HS-5 (cell line): ENCODE measurements at places on chromosomes 12 and 14.

DNA sequence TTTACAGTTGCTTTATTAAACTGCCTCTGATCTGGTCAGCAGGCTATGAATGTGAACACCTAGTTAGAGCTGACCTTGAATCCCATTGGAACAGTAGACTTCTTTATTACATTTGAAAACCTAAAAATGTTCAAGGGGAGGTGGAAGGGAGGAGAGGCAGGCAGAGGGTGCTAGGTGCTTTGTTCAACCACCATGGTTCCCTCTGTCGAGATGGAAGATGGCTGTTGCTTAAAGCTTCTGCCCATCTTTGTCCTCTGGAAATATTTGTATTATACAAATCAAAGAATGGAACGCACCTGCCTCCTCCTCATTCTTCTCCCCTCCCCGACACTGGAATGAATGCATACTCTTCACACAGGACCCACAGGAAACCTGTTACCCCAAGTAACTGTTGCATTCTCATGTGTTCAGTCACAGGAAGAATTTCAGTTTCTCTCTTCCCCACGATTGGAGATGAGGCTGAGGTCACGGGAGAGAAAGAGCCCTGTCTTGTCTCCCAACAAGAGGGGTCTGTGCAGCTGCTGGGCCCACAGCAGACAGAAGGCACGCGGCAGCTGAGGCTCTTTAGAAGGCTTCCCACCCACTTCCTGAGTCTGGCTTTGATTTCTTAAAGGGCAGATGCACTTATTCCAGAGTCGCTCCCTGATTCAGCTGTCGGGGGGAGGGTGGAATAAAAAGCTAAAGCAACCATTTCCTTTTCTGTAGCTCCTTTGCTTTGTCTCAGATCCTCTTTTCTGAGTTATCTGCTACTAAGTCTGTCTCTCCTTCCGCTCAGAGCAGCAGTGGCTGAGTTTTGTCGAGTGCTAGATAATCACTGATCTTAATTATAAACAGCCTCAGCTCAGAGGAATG, 217.9 kb upstream of the BTG1 start:
- no peak for DNase-seq

DNA sequence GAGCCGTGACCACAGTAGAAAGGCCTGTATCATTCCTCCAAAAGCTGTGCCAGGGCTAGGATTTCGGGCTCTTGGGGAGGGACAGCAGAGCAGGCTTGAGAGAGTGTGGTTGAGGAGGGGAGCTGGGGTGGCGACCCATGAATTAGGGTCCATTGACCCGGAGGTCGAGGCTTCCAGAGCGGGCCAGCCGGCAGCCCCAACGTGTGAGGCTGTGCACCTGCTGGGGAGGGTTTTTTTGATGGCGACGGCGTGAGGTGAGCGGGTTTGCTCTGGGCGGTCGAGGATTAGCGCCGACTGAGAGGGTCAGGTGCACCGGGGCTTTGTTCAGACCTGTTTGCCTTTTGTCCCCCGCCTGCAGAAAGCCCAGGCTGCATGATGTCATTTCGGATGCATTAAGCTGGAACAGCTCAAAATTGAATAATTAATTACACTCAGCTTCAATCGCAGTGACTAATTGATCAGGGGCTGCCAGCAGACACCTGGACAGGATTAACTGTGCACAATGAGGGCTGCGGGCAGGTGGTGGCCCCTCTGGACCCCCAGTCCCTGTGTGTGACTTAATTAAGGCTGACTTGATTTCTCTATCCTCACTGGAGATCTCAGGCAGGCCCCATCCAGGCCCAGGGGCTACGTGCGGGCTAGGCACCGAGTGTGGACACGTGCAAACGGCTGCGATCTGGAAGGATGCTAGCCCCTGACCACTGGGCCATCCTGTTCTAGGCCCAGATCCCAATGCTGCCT, 42.1 kb upstream of the MEG3 start:
- DNase-seq, result no peak

GRCh38 chr12:110742096-110742717, 484 bp downstream of the PPP1CC start:
- no peak for DNase-seq

DNA sequence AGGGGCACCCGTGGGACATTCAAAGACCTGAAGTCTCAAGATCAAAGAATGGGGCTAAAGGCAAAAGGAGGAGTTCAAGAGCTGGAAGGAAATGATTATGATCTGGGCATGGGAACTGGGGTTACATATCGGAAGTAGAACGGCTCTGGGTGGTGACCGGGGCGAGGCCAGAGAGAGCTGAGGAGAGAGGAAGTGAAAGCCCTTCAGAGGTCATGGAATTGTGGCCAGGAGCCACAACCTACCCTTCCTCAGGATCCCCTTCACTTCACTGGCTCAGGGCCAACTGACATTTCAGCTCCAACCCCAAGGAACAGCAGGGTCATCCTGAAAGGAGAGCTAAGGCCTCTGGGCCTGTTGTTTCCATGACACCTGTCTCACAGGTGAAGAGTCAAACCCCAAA, 57.8 kb downstream of the GALNT16 start:
- DNase-seq, result no peak

- no peak for DNase-seq
These were observed 14.0 kb upstream of the NDUFA12 start for GRCh38 chr12:95017482-95017881.

GRCh38 chr12:117530796-117531195, 169.4 kb upstream of the NOS1 start:
- DNase-seq, result no peak

DNA sequence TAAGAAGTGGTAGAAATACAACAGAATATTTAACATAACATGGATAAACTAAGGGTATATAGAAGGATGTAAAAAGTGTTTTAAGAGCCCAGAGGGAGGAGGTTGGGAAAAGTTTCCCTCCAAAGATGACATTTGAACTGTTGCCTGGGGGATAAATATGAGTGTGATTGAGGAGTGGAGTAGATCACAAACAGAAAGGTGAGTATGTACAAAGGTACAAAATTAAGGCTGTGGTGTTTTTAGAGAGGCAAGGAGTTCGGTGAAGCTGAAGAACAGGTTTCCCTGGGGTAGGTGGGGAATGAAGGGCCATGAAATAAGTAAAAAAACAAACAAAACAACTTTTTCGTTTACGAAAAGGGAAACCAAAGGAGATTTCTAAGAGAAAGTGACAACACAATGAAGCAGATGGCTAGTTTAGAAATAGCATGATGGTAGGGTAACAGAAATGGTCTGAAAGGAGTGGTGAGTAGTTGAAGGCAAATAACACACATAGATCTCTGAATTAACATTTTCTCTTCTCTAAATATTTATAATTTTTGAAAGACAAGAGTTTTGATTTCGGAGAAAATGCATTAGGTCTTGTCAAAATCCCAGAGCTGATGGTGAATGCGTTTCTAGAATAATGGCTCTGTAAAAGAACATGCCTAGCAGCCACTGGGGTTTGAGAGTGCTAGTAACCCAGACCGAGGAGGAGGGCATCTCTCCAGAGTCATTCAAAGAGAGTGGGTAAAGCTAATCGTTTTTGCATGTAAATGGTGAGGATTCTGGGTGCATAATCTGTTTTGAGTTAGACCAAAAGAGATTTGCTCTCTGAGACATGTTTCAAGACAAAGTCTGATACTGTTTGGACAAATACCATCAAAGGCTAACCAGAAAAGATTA, 240.4 kb upstream of the DCN start:
- no peak for DNase-seq

- no peak for DNase-seq
These were observed 379.8 kb downstream of the MED13L start for GRCh38 chr12:115897729-115898128.

GRCh38 chr12:127928615-127929571, 338.1 kb upstream of the TMEM132C start:
- DNase-seq, result peak; percentile 25

DNA sequence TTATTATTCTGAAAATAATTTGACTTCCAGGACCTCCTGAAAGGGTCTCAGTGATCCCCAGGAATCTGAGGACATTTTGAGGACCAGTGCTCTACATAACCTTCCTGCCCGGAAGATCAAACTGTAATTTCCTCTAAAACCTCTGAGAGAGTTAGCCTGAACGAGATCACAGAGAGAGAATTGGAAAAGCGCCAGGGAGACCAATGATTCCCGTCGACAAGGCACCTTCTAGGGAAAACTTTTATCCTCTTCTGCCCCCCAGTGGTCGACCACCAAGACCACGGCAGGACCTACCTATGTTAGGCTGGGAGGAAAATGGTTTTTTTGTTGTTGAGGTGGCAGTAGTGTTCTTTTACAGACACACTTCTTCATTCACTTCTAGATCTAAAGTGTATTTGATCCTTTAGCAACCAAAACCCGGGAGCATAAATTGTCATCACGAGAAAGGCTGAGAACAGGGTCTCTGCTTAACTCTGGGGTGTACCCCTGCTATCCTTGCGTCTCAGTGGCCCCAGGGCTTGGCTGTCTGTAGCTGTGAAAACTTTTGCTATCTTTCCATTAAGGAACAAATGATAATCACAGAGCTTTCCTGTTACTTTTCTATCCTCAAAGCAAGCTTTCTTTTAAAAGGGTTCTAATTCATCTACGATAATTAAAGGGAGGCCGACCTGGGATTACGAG, 62.9 kb upstream of the NID2 start:
- peak; percentile 73 for DNase-seq

GRCh38 chr12:14454098-14454907, 88.8 kb downstream of the ATF7IP start:
- DNase-seq, result no peak

DNA sequence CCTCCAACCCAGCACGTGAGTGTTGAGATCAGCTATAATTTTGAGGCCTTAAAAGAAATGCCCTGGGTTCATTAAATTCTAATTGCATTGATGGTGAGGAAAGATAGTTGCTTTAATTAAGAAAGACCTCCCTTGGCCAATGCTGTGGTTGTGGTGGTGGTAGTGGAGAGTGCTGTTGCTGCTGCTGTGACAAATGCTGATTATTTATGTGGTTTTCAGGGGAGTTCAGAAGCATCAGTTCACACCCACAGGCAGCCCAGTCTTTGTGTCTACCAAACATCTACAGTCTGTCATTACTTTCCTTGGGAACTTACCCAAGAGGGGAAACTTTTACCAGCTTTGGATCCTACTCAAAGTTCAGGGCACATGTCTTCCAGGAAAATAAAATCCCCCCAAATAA, 178.4 kb upstream of the PARP11 start:
- no peak for DNase-seq

GRCh38 chr14:24273422-24273998, 2.1 kb upstream of the RABGGTA start:
- DNase-seq, result no peak

DNA sequence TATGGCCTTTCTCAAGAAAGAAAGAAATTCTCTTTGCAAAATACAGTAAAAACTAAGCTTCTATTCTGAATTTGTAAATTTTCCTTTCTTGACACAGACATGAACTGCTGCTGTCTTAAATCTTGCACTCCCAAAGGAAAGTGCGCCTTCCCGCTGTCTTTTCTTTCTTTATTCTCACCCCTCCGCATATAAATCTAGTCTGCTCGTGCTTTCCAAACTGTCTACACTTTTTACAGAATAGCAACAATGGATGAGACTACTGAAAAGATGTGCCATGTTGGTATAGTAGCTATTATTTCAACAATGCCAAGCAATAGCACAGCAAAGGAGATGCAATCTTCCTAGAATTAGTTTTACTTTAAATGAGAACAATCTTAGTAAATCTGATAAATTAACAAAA, 328.8 kb upstream of the PDE3A start:
- DNase-seq, result no peak

DNA sequence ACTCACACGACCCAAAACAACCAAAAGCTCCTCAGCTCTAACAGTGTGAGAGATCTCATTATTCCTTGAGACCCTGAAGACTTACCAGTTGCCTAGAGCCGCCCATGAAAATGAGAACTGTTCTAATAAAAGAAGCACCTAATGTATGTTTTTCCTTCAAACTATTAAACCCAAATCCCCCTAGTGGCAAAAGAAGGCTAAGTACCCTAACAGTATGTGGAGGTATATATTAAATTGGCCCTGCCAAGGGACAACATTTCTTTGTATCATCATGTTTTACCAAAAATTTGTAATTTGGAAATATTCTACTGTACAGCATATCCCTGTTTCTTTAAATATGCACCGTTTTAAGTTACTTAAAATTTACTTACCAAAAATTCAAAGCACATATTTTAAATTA, 38.0 kb upstream of the PPFIA2 start:
- DNase-seq, result no peak

DNA sequence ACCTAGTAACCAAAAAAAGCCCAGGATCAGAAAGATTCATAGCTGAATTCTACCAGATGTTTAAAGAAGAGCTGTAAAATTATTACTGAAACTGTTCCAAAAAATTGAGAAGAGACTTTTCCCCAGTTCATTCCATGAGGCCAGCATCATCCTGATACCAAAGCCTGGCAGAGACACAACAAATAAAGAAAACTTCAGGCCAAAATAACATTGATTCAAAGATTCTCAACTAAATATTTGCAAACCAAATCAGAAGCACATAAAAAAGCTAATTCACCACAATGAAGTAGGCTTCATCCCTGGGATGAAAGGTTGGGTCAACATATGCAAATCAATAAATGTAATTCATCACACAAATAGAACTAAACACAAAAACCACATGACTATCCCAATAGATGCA, 151.2 kb downstream of the PLCZ1 start:
- DNase-seq, result no peak
